ENCODE measurements at places on chromosomes 2 and 18. TPM values are rescaled to one million over a fixed set of nuclear protein-coding genes. Genes with fewer than 3 reads are reported as not detected.

GRCh38 chr2:213068676-213069359, 82.6 kb downstream of the IKZF2 start:
- no peak for DNase-seq

The SIX2 gene
- 0.48 TPM for total RNA-seq

The CD8B2 gene
- total RNA-seq = not detected

- DNase-seq = no peak
Measured at GRCh38 chr2:105906481-105906880, 161.8 kb downstream of the NCK2 start.

GRCh38 chr18:11368020-11368419, 218.7 kb upstream of the PIEZO2 start:
- no peak for DNase-seq

The TRIM43 gene
- total RNA-seq = not detected

The CPO gene
- total RNA-seq = not detected

DNA sequence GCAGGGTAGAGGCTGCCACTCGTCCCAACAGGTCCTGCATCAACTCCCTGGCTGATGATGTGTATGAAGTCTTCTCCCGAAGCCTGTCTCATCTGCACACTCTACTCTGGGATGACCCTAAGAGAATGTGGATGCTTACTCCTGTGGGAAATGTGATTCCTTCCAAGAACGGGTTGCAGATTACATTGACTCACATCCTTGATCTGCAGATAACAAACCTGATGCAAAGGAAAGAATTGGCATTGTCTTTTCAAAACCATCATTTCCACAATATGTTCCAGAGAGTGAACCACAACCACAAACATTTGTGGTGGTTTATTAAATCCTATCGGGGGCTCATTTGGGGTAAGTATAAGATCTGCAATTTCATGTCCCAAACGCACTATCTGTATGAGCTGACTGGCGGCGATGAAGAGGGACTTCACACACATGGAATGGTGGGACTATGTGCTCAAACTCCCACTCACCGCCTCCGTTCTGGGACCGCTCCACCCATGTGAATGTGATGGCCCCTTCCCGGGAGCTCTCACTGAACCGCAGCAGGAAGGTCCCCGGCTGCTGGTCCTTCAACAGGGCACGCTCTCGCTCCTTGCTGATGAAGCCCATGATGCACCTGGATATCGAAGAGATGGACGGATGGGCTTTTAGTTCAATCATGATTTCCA, 35.5 kb downstream of the STAT1 start:
- no peak for DNase-seq

- DNase-seq = no peak
Measured at GRCh38 chr2:157835425-157835824, 40.7 kb downstream of the ACVR1 start.

DNA sequence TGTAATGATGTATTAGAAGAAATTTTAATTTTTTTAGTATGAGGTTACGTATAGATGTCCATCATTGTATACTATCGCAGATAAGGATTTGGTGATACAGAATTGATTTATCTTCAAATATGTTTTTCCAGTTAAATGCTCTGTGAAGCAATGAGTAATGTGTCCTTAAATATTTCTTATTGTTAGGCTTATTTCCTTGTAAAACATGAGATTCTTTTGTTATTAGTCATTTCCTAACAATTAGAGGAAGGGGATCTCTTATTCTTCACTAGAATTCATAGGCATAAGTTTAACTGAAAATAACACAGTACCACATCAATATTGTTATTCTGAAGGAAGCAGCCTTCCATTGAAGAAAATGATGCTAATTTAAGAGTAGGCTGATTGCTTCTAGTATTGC, 15.5 kb upstream of the OTX1 start:
- no peak for DNase-seq

The SMYD5 gene
- 16.9 TPM for total RNA-seq

GRCh38 chr18:50614838-50615237, 55.0 kb downstream of the MAPK4 start:
- no peak for DNase-seq

The COL6A3 gene
- total RNA-seq = 253 TPM

DNA sequence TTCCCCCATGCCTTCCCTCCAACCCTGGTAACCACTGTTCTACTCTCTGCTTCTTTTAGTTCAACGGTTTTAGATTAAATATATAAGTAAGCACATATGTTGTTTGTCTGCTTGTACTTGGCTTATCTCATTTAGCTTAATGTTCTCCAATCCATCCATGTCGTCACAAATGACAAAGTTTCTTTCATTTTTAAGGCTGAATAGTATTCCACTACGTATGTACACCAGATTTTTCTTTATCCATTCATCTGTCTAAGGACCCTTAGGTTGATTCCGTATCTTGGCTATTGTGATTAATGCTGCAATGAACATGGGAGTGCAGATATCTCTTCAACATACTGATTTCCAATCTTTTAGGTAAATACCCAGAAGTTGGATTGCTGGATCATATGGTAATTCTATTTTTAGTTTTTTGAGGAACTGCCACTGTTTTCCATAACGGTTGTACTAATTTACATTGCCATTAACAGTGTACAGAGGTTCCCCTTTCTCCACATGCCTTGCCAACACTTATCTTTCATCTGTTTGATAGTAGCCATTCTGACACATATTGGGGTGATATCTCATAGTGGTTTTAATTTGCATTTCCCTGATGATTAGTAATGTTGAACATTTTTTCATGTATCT, 8.1 kb downstream of the ASB3 start:
- no peak for DNase-seq

DNA sequence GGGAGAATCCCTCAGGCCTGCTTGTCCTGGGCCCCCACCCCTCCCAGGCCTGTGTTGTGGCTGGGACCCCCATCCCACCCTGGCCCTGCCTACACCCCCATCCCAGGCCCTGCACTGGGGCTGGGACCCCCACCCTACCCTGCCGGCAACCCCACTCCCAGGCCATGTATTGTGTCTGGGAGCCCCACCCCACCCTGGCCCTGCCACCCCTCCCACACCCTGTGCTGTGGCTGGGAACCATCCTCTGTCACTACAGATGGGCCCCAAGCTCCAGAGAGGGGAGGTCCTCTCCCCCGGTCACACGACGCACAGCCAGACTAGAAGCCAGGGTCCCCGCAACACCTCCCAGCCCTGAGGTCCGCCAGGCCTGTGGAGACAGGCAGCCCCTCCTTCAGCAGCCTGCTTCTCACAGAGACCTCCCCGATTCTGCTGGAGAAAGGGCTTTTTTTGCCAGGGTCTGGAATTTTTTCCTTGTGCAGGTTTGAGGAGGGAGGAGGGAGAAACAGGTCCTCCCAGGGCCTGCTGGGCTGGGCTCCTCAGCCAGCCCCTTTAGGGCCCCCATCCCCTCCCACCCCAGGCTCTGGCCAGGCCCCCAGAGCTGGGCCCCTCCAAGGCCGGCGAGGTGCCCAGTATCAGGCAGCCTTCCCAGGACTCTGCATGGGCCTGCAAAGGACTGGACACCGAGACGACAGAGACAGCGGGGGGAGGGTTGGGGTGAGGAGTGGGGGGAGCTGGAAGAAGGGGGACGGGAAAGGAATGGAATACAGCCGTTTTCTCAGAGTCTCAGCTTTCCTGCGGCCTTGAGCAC, 28.0 kb downstream of the KIF1A start:
- no peak for DNase-seq

The EFR3B gene
- total RNA-seq = not detected

The GLB1L gene
- total RNA-seq = 8.2 TPM

DNA sequence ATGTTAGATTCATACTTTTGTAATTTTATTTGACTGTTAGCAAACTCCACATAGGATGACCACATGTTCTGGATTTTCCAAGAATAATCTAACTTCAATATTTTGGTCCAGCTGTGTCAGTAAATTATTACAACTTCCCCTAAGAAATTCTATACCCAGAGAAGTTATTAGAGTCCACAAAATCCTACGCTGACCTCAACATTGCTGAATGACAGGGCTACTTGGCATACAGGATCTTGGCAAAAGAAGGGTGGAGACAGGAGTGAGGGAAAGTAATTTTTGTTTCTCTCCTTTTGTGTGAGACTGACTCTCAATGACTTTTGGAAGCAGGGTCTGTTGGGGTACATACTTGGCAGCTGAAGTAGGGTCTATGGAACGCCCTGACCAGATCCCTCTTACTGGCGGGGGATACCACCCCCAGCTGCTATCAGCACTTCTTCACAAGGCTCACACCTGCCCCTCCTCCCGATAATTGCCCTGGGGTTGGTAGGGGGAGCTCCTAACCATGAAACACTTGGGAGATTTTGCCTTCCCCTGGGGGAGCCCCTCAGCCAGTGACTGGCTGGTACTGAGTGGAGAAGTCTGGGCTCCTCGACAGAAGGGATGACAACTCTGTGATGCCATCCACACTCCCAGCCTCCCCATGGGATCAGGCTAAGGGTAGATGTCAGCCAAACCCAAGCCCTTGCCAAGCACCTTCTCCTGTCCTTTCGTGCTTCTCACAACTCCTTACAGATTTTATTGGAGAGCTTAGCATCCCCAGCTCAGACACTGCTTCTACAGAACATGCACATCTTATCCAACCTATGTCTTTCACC, 110.6 kb upstream of the FHL2 start:
- no peak for DNase-seq

- no peak for DNase-seq
Measured at GRCh38 chr2:72033636-72034035, 114.0 kb downstream of the CYP26B1 start.

GRCh38 chr2:120543899-120544298, 191.8 kb upstream of the GLI2 start:
- no peak for DNase-seq

GRCh38 chr2:107132070-107132469, 246.1 kb upstream of the ST6GAL2 start:
- DNase-seq = no peak

- DNase-seq = no peak
Measured at GRCh38 chr2:179260224-179260623, 4.4 kb downstream of the SESTD1 start.

The ZEB2 gene
- 133 TPM for total RNA-seq

GRCh38 chr2:138707392-138708074, 72.7 kb downstream of the NXPH2 start:
- DNase-seq = no peak

DNA sequence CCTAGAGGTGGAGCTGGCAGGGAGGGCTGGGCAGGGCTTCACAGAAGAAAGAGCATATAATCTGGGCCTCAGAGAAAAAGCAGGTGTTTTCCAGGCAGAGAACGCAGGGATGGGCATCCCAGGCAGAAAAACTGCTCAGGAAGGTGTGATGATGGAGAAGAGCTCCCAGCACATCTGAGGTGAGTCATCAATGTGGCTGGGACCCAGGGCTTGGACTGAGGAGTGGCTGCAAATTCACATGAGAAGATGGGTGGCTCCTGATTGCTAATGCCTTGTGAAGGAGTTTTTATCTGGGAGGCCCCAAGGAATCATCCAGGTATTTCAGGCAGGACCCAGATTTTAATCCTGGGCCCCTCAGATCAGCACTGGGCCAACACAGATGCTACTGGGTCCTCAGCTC, 10.2 kb downstream of the IL1F10 start:
- DNase-seq = no peak

The ARHGAP28 gene
- total RNA-seq = 6.2 TPM

The PXDN gene
- total RNA-seq = 30.9 TPM

- DNase-seq = no peak
Measured at GRCh38 chr2:238793306-238793705, 54.6 kb upstream of the TWIST2 start.

GRCh38 chr2:70463997-70464396, 89.6 kb downstream of the TGFA start:
- DNase-seq = no peak

The CDKL4 gene
- total RNA-seq = 3.2 TPM

The NPHP1 gene
- 9.7 TPM for total RNA-seq

DNA sequence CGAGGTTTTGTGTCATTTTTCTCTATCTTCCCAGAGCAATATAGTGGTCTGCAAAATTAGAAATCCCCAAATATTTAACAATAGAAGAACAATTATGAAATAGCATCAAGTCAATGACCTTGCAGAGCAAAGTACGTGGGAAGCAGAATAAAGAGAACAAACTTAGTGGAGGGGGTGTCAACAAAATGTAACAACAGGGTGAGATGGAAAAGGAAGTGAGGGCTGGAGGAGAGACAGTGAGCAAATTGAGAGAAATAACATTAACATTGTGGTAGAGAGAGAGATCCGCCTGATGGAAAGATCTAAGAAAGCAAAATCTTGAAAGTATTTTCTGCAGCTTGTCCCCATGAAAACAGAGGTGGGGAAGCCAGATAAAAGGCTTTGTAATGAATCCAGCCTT, 23.4 kb downstream of the ARHGAP15 start:
- no peak for DNase-seq

The SLC5A7 gene
- total RNA-seq = 0.21 TPM

The MAP3K20 gene
- 70.9 TPM for total RNA-seq

DNA sequence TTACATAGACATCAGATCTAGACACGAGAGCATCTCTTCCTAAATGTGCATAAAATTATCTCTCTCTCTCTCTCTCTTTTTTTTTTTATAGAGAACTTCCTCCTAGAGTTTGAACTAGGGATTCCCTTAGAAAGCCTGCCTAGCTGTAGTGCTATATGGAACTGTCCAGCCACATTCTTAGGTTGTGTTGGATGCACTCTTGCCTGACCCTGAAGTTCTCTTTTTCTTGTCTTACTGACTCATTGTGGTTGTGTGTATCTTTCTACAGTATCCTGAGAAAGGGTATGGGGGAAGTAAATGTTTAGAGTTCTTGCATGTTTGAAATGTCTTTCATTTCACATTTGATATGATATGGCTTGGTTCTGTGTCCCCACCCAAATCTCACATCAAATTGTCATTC, 368.2 kb downstream of the CDH2 start:
- no peak for DNase-seq

DNA sequence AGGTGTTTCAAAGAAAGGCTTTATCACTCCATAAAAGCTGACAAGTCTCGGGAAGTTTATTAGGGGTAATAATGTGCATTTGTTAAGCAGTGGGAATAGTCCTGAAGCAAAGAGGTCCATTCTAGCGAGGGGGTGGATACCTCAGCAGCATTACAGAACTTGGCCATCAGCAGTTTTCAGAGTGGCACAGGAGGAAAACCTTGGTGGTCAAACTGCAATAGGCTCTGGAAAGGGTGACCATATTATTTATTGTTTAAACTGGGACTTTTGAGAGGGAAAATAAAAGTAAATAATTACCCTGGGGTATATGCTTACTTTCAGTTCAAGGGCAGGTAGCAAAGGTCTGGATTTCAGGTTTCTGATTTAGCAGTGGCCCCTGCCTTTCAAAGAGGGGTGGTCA, 115.5 kb upstream of the KLHL14 start:
- no peak for DNase-seq

GRCh38 chr2:127638361-127639110, 7.4 kb upstream of the GPR17 start:
- DNase-seq = peak; percentile 69

- no peak for DNase-seq
Measured at GRCh38 chr2:152875701-152876695, 157.6 kb downstream of the ARL6IP6 start.

GRCh38 chr18:79490626-79491041, 94.9 kb downstream of the NFATC1 start:
- DNase-seq = no peak

Measured in uterus (tissue), 4 donors.